ENCODE measurements at places on chromosomes 6 and 20.
A peak's percentile ranks its signal among the peaks of the same experiment; 100 is the strongest.

DNA sequence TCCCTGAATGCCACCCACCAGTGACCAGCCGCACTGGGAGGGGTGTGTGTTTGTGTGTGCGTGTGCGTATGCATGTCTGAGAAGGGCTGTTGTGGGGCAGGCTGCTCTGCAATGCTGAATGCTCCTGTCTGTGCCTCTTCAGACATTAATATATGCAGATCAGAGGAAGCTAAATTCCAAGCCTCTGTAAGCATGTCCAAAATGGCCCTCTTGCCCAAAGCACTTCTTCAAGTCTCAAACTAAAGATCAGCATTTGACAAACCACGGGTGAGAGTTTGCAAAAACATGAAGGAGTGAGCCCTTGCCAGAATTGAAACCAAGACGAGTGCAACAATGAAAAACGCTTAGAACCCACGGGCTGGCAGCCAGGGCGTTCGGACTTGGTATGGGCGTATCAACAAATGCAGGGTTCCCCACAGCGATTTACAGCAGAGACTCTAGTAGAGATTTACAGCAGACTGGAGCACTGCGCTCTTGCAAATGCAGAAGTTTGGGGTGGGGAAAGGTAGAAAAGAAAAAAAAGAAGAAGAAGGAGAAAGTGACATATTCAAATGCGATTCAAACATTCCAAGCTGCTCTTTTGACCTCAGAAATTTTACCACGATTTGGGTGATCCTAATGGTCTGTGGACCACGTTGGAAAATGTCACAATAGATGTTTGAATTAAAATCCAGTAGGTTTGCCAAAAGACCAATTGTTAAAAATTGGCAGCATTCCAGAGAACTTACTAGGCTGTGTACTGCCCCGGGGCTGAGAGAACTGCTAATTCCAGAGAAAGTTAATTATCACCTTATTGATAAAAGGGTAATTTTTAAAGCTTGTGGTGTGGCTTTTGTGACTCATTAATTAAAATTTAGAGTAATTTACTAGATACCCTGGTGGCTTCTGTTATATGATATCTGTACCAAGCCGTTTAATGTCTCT is 3.5 kb downstream of the SCML4 start:
- DNase-seq: no peak

- no peak for DNase-seq
Observed at GRCh38 chr6:151300267-151300991, 60.7 kb downstream of the AKAP12 start.

DNA sequence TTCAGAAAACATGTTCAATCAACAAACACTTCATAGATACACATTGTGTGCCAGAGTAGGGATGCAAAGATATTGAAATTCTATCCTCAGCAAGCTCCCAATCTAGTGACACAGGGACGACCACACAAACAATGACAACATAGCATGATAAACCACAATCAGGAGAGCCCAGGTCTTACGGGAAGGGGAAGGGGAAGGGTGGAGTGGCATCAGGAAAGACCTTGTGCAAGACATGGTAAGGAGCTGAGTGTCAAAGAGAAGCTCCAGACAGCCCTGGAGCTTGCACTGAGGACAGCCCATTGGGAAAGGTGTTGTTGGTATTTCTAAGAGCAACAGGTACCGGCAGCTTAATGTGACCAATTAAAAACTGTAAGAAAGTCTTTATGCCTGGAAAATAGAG is 103.6 kb downstream of the PDE7B start:
- DNase-seq: no peak

DNA sequence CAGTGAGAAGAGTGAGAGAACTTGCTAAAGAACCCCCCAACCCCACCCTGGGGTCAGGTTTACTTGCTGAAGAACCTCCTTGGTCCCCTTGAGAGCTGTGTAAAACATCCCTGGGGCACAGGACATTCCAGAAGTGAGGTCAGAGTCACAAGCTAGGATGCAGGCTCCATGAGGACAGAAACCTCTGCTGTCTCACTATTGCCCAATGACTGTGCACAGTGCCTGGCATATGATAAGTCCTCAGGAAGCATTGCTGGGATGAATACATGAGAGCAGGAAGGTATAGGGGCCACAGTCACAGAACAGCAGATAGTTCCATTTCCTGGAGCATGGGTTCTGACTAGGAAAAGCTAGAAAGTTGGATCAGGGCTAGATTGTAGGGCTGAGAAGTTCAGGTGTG is 18.4 kb downstream of the NT5E start:
- DNase-seq: peak; percentile 64

GRCh38 chr20:3854462-3854871 is 7.8 kb downstream of the MAVS start:
- DNase-seq: no peak

DNA sequence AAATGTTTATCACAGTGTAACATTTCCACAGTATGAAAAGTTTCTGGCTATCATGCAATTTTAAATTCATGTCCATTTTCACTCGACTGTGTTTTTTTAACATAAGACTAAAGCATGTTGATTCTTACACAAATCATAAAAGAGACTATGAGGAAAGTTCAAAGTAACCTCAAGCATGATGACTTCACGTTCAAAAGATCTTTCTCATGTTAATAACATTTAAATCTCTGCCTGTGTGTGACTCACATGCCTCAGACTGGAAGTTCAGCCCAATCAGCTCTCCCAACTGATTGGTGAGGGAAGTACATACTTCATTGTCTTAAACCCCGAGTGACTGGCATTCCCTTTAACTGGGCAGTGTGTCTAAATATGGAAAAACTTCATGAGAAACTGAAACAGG is 37.4 kb downstream of the ATXN1 start:
- DNase-seq: peak; percentile 100

DNA sequence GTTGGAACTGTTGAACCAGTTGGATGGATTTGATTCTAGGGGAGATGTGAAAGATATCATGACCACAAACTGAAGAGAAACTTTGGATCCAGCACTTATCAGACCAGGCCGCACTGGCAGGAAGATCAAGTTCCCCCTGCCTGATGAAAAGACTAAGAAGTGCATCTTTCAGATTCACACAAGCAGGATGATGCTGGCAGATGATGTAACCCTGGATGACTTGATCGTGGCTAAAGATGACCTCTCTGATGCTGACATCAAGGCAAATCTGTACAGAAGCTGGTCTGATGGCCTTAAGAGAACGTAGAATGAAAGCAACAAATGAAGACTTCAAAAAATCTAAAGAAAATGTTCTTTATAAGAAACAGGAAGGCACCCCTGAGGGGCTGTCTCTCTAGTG is 72.8 kb upstream of the CDYL start:
- no peak for DNase-seq

DNA sequence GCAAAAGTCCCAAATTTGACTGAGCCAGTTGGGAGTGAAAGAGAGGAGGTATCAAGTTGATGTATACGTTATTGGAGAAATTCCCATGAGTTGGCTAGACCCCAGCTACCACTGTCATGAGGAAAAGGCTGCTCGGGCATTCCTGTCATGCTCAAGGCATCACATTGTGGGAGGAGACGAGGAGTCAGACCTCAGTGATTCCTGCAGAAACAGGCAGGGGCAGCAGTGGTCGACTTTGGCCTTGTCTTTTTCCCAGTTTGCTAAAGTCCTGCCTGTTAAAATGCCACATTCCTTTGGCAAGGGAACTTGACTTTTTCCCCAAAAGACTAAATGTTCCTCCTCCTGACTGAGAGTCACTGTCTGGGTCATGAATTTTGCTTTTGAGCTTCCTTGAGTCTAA is 295.5 kb upstream of the HS3ST5 start:
- DNase-seq: peak; percentile 20

DNA sequence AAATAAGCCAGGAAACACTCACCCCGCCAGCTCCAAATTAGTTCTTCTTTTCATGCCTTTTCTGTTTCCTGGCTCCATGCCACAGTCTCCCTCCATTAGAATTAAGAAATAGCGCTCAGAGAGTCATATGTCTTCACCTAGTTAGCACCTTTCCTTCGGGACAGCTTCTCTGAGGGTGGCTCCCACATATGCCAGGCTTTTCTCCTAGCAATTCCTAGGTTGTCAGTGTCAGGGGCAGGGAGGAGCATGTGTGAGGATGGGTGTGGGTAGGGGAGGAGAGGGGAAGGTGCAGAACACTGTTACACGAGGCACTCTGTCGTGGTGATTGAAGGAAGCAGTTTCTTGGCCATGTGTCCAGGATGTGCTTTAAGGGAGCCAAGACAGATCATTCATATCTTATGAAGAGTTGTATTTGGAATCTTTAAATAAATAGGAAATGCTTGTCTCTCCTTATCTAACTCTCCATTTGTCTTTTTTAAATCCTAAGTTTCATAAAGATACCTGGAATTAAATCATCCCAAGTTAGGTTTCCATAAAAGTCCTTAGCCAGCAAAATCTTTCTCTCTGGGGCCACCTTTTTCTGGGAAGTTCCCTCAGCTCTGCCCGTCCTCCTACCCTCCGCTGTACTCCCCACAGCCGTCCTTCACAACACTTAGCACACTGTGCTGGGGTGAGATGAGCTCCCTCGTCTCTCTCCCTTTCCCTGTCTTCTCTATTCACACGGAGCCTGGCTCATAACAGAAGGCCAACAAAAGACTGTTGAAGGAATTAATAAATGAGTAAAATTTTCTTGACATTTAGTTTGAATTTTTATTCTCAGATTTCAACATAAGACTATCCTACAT is 361.0 kb downstream of the CD83 start:
- no peak for DNase-seq

DNA sequence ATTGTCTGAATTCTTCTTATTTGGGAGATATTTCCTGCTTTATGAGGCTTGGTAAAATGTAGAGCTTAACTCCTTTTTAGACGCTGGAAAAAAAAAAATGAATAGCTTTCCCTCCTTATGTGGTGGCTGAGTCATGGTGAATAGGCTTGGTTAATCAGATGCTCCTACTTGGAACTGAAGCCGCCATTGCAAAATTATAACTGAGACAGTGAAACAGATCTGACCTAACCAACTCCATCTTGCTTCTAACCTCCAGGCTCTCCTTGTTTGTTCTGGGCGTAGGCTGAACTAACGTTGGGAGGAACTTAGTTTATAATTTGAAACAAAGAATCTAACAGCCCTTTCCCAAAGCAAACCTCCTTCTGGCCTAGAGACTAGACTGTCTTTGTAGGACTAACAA is 43.2 kb upstream of the PLCB4 start:
- peak; percentile 81 for DNase-seq

GRCh38 chr20:25452333-25452732 is 44.9 kb downstream of the GINS1 start:
- DNase-seq: no peak

DNA sequence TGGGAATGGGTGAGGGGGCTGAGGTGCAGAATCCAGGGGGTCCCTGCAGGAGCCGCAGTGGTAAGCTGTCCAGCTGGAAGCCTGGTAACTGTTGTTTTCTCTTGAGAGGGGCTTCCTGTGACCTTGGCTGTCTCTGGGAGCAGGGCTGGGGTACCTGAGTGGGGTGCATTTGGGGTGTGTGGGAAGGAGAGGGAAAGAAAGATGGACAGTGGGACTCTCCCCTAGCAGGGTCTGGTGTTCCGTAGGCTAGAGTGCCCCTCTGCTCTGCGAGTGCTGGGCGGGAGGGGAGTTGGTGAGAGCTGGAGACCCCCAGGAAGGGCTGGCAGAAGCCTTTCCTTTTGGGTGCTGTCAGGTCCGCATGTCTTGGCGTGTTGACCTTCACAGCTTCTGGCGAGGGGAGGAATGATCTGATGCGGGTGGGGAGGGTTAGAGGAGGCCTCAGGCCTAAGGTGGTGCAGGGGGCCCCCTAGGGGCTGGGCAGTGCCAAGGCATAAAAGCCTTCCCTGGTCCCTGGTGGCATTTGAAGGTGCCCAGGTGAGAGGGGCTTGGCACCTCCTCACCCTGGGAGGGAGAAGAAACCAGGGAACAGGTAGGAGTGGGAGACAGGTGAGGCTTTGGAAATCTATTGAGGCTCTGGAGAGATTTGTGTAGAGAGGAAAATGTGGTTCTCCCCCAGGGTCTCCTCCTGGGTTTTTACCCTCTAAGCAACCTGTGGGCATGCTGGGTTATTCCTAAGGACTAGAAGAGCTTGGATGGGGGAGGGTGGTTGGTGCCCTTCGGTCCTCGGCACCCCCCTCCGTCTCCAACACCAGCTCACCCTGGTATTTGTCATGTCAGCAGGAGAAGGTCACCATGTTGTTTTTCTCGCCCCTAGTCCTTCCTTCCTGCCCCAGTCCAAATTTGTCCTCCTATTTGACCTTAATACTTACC is 3.3 kb downstream of the VEGFA start:
- peak; percentile 69 for DNase-seq

- no peak for DNase-seq
Observed at GRCh38 chr6:90982051-90982450, 395.2 kb upstream of the MAP3K7 start.

GRCh38 chr6:166415833-166416347 is 33.1 kb upstream of the MPC1 start:
- DNase-seq: no peak

DNA sequence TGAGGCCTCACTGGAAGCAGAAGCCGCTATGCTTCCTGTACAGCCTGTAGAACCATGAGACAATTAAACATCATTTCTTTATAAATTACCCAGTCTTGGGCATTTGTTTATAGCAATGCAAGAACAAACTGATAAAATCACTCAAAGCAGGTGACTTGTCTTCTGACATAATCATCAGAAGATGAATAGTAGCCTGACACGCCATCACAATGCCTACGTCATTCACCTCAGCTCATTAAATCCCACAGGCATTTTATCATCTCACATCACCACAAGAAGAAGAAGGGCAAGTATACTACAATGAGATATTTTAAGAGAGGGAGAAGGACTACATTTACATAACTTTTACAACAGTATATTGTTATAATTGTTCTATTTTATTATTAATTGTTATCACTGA is 3.1 kb upstream of the CAP2 start:
- no peak for DNase-seq

- no peak for DNase-seq
Observed at GRCh38 chr6:159887146-159887545, 3.6 kb upstream of the MAS1 start.

DNA sequence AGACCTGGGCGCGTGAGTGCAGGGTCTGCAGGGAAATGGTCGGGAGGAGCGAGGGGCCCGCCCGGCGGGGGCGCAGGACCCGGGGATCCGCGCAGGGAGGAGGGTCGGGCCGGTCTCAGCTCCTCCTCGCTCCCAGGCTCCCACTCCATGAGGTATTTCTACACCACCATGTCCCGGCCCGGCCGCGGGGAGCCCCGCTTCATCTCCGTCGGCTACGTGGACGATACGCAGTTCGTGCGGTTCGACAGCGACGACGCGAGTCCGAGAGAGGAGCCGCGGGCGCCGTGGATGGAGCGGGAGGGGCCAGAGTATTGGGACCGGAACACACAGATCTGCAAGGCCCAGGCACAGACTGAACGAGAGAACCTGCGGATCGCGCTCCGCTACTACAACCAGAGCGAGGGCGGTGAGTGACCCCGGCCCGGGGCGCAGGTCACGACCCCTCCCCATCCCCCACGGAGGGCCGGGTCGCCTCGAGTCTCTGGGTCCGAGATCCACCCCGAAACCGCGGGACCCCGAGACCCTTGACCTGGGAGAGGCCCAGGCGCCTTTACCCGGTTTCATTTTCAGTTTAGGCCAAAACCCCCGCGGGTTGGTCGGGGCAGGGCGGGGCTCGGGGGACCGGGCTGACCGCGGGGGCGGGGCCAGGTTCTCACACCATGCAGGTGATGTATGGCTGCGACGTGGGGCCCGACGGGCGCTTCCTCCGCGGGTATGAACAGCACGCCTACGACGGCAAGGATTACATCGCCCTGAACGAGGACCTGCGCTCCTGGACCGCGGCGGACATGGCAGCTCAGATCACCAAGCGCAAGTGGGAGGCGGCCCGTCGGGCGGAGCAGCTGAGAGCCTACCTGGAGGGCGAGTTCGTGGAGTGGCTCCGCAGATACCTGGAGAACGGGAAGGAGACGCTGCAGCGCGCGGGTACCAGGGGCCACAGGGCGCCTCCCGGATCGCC is 54.2 kb upstream of the HLA-A start:
- DNase-seq: peak; percentile 3

GRCh38 chr6:87575423-87575822 is 14.4 kb downstream of the RARS2 start:
- DNase-seq: no peak

All from fibroblast of skin of back (primary cell).